ENCODE measurements at places on chromosomes 1 and 21.

DNA sequence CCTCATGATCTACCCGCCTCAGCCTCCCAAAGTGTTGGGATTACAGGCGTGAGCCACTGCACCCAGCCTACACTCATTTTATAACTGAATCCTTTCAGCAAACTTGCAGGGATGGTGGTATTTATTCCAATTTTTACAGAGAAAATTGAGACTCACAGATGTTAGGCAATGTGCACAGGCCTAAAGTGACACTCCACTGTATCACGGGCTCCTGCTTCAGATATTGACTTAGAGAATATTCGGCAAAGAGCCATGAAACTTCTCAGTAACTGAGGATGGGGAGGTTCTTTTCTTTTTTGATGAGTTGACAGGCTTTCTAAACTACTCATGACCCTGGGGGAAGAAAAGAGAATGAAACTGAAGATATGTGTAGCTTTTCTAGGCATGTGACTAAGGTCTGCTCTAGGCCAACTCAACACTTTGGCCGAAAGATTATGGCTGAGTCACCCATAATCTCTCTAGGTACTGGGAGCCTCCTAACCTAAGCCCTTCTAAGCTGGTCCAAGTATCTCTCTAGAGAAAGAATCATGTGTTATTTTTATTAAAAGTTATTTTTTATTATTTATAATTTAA, 19.9 kb upstream of the PTCH2 start:
- DNase-seq: no peak

GRCh38 chr1:69707103-69707502, 139.4 kb downstream of the LRRC7 start:
- no peak for DNase-seq

DNA sequence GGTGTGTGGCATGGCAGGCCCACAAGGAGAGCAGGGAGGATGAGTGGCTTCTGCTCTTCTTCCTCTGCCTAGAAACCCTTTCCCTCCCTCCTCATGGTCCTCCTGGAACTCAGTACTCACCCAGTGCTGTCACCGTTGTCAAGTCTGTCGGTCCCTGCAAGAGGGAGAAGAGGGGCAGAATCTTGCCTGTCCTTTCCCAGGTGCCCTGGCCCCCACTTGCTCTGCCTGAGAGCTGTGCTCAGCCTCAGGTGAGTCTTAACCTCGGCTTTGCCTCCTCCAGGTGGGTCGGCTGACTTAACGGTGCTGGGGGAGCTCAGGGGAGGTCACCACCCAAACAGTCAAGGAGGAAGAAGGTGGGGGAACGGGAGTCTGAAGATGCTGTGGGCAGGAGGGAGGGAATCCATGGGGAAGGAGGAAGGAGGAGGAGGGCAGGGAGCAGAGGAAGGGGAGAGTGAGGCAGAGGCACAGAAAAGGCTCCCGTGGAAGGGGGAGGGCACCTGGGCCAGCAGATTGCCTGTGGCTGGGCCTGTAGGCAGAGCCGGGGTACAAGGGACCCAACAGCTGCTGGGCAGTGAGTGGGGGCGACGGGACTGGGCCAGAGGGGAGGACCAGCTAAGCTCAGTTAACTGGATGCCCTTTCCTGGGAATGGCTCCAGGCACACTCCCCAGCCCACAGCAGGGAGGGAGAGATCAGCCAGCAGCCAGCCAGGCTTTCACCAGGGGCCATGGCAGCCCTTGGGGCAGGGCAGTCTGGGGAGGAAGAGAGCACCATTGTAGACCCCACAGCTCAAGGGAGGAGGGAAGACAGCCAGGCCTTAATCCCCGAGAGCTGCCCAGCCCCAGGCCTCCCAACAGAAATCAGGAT, 26.3 kb downstream of the CTNNBIP1 start:
- no peak for DNase-seq

DNA sequence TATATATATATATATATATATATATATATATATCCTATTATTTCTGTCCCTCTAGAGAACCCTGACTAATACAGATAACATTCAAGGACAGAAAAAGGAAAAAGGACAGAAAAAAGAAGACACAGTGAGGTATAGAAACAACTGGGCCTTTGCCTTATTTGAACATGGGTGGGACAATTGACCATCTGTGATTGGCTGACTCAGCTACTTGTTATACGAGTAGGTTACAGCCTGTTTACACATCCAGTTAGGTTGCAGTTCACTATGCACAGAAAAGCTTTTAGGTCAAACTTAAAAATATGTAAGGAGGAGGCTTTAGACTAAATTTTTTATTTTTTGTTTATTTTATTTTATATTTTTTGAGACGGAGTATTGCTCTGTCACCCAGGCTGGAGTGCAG, 39.8 kb upstream of the RGS8 start:
- DNase-seq: no peak

GRCh38 chr1:104073463-104073902, 323.8 kb downstream of the AMY1C start:
- no peak for DNase-seq

DNA sequence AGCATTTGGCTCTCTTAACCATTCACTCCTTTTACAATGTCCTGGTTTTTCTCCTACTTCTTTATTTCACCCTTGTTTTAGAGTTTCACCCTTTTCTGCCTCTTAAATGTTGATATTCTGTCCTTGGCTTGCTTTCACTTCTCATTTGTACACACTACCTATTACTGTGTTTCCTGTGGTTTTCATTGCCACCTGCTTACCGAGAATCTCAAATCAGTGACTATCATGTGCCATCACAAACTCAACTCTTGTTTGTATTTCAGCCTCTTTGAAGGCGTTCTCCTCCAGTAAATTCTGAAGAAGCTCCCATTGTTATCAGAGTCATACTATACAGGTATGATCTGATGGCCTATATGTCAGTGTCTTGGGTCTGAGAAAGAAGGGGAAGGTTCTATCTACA, 65.7 kb downstream of the NPHS2 start:
- DNase-seq: no peak

DNA sequence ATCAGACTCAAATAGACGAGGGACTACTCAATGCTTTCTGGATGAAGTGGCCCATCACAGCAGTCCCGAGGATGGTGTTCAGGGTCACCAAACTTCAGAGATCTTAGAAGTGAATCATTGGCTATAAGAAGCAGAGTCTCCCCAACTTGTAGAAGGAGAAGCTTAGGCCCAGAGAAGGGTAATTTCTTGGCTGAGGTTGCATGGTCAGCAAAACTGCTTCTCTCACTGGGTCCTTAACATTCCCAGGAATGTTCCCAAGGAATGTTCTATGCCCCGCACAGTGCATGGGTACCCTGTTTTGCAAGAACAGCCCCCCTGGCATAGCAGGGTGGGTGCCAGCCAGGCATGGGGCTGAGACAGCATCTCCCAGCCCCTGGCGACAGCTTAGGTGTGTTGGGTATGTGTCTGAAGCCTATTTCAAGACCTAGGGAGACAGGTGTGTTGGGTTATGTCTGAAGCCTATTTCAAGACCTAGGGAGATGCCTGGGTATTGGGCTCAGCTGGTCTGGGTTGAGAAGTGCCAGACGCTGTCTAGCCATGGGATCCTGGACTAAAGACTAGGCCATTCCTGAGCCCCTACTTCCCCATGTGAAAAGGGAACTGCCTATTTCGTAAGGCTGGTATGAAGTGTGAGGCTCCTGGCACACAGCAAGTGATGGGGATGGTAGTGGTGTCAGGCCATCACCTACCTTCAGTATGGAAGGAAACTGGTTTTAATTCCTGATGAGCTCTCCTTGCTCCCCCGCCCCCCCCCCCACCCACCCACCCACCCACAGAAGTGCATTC, 26.1 kb downstream of the PADI6 start:
- no peak for DNase-seq

DNA sequence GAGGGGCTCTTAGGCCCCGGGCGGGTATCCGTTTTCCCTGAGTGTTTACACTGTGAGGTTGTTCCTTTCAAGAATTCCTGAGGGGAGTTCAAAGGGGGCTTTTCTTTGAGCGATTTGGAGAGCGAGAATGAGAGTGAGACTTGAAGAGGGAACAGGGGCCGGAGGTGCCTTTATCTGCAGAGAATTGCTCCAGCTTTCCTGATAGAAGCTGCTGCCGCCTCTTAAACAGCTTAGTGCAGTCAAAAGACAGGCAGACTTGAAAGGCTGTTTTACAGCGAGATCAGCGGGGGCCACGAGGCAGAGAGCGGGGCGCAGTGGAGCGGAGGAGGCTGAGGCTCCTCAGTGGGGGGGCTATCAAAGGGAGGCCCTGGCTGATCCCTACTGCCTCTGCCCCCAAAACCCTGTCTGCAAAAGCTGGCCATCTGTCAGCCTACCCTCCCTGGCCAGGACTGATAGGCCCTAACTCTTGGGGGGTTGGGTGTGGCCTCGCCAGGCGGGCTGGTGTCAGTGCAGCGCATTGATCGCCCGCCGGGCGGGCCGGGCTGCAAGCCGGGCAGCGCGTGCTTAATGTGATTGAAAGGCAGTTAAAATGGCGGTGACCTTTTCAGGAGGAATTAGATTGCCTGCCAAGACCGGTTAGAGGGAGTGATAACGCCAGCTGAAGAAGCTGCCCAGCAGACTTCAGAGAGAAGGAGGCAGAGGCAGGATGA, 36.4 kb downstream of the TMEM53 start:
- DNase-seq: no peak

GRCh38 chr1:241825581-241825980, 22.4 kb upstream of the EXO1 start:
- DNase-seq: no peak

DNA sequence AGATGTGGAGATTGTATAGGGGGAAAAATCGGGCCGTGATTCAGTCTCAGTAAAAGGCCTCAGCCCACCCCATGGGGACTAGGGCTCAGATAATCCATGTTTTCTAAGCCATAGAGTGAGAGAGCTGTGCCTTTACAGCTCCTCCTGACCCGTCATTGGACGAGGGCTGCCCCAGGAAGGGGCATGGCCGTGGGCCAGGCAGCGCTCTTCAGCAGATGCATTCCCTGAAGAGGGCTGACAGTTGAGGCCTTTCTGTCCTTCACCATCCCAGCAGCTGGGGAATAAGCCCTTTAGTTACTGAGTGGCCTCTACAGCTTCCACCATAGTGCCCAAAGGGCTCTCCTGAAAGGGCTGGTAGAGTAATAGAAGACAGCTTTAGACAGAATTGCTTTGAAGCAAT, 57.2 kb downstream of the ST3GAL3 start:
- DNase-seq: no peak

GRCh38 chr1:119485201-119485600, 21.8 kb upstream of the HSD3B1 start:
- DNase-seq: no peak

- DNase-seq: no peak
Measured at GRCh38 chr1:185156288-185156853, 382 bp downstream of the TRMT1L start.

- no peak for DNase-seq
Measured at GRCh38 chr1:14851760-14852159, 253.3 kb downstream of the KAZN start.

GRCh38 chr1:15177710-15178166, 24.2 kb downstream of the TMEM51 start:
- DNase-seq: no peak

DNA sequence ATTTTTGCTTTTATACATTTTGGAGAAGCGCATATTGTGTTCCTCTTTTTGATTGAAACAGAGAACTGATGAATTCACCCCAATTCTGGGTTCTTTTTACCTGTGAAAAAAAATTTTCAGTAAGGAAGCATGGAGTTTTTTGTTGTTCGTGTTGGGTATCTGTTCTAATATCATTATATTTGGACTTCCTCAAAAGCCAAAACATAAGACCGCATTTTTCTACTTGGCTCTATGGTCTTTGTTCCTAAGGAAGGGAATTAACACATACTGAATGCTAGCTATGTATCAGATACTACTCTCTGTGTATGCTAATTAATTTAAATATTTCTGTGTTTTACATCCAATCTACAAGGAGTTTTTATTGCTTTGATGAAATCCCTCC, 12.9 kb downstream of the EPB41 start:
- DNase-seq: no peak

DNA sequence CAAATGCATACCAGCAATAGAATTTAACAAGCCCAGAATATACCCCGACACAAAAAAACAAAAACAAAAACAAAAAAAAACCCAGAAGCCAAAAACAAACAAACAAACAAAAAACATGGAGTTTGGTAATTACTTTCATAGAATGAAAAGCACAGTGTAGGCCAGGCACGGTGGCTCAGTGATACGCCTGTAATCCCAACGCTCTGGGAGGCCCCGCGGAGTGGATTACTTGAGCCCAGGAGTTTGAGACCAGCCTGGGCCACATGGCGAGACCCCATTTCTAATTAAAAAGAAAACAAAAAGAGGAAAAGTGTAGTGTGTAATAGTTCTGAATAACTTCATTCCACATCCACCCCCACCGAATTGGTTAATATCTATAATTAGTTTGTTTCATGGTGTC, 1265.7 kb downstream of the NCAM2 start:
- no peak for DNase-seq

DNA sequence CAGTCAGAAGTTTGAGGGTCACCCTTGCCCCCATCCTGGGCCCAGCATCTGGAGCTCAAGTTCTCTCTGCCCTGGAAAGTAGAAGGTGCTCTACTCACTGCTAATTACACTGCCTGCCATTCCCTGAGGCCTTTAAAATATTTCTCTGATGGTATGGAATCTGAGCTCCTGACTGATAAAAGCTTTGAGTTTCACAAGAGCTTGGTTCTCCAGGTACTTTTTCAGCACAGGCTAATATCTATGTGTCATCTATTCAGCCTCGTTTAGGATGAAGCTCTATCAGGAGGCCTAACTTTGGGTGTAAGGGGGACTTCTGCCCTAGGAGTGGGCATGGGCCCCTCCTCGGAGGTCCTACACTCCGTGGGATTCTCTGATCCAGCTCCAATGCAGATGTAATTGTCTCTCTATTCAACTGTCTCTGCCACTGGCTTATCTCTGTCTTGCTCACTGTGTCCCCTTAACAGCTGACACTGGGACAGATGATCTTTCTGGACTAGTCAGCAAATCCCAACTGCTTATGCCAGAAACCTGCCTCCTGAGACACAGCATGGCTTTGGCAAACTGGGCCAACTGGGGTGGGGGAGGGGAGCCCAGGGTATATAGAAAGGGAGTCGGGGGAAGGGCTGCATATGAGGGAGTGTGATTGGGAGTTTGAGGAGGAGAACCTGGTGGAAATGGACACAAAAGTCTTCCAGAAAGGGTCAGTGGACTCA, 104.2 kb upstream of the GADD45A start:
- DNase-seq: no peak

DNA sequence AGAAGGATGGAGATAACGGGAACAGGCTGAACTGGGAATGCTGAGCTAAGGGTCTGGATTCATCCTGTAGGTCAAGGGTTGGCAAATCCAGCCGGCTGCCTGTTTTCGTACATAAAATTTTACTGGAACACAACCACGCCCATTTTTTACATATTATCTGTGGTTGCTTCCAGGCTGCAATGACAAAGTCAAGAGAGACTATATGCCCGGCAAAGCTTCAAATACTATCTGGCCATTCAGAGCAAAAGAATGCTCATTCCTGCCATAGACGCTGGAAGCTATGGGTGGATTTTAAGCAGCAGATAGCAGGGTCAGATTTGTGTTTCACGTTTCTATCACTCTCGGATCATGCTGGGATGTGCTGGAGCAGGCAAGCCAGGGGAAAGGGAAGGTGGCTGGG, 137.9 kb upstream of the EDN2 start:
- no peak for DNase-seq

Measured in lower lobe of right lung (tissue), 2 donors.